WERI-Rb-1 (cell line): ENCODE measurements at places on chromosomes 1 and 21.

- DNase-seq = no peak
Observed at GRCh38 chr1:226149806-226150205, 36.7 kb downstream of the ACBD3 start.

DNA sequence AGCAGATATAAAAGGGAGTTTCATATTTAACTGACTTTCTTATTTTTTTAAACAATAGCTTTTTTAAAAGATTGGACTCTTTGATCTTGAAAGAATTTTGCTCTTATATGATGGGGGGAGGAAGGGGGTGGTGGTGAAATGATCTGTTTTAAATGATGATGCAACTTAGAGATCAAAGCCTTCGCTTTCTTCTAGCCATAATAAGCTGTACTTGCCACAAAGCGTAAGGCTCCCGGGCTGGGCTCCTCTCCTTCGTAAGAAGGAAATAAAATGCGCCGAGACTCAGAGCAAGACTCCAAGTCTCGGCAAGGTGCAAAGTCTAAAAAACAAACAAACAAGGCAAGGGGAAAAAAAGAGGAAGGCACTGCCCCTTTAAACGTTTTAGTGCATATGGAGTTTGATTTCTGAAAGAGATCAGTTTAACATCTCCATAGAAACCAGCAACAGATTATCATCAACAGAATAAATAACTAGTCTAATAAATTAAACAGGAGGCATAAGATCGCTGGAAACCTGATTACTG lies 3.3 kb downstream of the CASZ1 start:
- DNase-seq = no peak

DNA sequence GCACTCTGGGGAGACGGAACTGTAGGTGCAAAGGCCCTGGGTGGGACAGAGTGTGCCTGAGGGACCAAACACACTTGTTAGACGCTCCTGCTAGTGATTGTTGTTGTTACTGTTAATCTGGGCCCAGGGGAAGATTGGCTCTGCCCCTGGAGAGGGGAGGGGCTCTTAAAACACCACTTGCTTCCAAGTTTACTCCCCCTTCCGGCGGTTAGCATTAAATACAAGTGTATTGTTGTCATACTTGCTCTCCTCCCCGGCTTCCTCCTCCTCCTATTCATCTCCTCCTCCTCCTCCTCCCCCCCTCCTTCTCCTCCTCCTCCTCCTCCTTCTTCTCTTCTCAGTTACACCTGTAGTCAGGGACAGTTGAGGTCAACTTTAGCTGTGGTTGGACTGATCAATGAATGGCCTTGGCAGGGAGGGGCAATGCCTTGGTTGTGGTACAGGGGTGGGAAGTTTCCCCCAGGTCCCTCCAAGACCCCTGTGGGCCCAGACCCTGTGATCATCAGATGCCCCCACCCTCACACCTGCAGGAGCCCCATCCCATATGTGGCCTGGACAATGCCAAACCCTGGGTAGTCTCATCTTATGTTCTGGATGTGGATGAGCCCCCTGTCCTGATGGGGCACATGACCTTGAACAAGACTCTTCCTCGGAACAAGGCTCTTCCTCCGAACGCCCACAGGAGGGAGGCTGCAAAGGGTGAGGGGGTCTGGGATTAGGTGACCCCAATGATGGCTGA lies 217.3 kb downstream of the PTPRU start:
- DNase-seq = peak; percentile 76

GRCh38 chr1:229871078-229871676 lies 195.9 kb upstream of the GALNT2 start:
- no peak for DNase-seq

DNA sequence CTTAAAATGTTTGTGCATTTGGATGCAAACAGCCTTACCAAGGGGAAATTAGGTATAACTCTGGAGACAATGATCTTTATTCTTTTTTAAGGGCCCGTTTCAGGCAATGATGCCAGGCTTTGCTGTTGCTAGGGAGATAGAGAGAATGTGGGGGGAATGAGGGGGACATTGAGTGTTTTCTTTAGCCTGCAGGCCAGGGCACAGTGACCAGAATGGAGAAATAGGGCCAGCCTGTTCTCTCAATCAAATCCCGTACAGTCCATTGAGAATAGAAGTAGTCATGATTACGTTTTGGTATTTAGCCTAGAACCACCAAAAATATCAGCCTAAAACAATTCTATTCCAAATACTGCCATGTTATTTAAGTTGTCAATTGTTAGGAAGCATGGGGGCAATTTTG lies 49.0 kb downstream of the RGS7 start:
- DNase-seq = no peak

GRCh38 chr21:25243808-25244207 lies 363.5 kb downstream of the MRPL39 start:
- DNase-seq = no peak

- DNase-seq = no peak
Observed at GRCh38 chr1:184980726-184981125, 6.4 kb upstream of the NIBAN1 start.
